ENCODE measurements at places on chromosomes 6 and 20.

- DNase-seq: no peak
These were observed 1.2 kb downstream of the ZNF335 start for GRCh38 chr20:45970646-45971424.

DNA sequence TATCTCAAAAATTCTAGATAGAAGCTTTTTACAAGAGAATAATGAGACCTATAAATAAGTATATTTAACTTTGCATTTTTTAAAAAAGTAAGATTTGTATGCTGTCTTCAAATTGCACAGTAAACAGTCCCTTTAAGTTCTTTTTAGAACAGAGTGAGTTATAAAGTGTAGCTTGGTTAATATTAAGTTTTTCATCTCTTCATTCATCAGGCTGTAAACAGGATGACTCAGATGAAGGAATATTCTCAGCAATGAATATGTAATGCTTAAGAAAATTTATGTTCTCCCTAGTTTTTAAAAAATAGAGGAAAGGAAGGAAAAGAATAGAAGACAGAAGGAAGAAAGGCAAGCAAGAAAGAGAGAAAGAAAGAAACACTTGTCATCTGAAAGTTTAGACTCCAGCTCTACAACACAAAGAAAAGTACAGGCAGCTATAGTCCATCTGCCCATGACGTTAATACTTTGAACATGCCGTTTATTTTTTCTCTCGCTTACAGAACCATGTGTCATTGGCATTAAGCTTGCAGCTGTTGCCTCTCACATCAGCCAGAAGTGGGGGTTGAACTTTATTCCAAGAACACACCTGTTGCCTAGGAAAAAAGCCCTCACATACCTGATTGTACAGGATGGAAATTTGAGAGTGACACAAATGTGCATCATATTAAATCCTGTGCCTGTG lies 36.1 kb downstream of the CAP2 start:
- DNase-seq: no peak

DNA sequence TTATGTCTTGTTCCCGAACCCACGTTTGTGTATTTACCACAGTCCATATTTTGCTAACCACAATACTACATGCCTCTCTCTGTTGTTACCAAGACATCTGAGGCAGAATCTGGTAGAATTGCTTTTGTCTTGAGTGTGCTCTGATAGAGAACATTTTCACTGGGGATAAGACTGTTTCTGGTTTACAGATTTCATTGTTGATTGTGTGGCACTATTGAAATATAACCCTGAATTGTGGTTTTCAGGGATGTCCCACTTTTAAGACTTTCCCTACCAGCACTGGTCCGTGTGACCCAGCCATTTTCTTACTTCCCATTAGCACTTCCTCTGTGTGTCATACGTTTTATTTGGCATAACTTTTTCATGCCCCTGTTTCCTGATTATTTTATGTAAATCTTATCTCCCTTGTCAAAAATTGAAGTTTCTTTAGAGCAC lies 12.2 kb downstream of the NCOA7 start:
- no peak for DNase-seq

DNA sequence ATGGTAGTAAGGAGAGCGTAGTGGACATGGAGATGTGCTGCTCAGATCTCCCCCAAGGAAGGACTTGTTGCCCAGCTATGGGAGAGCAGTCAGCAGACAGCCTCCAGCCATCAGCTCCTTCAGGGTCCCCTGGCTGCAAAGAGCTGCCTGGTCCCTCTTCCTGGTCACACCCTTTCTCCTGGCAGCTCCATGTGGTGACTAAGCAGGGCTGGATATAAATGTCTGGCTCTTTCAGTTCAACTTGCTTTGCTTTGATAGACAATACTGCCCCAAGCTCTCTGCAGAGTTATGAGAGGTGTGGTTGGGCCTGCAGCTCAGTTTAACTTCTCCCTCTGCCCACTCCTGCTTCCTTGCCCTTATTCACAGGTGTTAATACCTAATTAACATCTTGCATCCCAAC lies 64.1 kb upstream of the DDR1 start:
- peak; percentile 61 for DNase-seq

DNA sequence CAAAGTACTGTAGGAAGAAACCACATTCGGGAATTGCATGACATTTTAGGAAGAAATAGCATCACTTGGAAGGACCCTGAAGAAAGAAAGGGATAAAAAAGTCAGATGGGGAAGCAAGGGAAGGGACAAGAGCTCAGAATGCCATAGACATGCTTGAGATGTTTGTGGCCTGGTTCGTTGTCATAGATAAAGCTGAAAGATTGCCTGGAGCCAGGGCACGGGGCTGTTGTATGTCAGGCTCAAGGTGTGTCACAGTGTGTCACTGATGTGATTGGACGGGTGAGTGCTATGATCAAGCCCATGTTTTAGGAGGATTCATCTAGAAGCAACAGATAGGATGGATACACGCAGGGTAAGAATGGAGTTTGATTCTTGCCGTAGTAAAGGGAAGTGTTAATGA lies 216.2 kb upstream of the SOX4 start:
- DNase-seq: no peak

GRCh38 chr6:15800841-15801617 lies 138.2 kb upstream of the DTNBP1 start:
- no peak for DNase-seq

DNA sequence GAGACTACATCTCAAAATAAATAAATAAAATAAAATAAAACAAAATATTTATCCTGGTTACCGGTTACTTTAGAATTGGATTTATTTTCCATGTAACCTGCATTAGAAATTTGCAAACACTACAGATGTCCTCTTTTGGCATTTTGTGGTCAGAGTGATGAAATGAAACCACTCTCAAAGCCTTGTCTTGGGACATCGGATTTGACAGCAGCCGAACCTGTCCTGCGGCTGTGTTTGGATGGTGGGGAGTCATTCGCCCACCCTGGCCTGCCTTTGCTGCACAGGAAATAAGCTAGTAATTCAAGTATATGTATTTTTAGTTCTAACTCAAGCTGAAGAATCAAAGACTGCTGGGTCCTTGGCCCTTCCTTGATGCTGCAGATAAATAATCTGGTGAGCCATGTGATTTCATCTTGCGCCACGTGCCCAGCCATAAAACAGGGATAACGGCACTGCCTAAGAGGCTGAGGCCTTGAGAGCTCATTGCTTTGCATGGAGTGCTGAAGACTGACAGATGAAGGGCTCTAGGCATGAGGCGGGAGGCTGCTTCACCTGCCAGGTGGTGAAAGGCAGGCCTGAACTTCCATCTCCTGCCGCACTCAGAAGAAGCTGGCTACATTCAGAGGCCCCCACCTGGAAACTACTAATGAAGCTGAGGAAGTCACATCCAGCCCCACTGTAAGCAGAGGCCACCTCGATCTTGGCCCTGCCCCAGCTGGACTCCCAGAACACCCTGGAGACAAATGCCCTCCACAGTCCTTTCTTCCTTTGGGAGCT lies 76.9 kb downstream of the NOL4L start:
- DNase-seq: no peak
